GOT3 (cell line): ENCODE measurements at places on chromosomes 4 and X.
A peak's percentile ranks its signal among the peaks of the same experiment; 100 is the strongest.

DNA sequence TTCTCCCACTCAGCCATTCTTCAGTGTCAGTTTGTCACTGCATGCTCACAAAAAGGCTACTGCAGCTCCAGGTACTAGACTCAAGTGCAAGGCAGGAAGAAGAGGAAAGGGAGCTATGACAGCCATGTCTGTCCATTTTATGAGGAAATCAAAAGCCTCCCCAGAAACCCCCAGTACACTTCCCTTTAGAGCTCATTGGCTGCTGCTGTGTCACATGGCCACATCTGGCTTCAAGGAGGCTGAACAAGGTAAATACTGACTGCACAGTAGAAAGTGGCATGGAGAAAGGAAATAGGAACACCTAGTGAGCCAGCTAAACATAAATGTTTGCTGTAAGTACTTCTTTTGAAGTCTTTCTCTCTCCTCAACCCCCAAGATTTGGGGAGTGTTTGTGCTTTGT lies 67.2 kb upstream of the FRAS1 start:
- DNase-seq, result no peak

- no peak for DNase-seq
These were observed 13.9 kb upstream of the ETDC start for GRCh38 chrX:135295238-135295943.

- DNase-seq, result no peak
These were observed 8.3 kb downstream of the FGFR3 start for GRCh38 chr4:1801286-1801958.

GRCh38 chr4:3037957-3038461 lies 36.3 kb downstream of the HTT-AS start:
- no peak for DNase-seq

DNA sequence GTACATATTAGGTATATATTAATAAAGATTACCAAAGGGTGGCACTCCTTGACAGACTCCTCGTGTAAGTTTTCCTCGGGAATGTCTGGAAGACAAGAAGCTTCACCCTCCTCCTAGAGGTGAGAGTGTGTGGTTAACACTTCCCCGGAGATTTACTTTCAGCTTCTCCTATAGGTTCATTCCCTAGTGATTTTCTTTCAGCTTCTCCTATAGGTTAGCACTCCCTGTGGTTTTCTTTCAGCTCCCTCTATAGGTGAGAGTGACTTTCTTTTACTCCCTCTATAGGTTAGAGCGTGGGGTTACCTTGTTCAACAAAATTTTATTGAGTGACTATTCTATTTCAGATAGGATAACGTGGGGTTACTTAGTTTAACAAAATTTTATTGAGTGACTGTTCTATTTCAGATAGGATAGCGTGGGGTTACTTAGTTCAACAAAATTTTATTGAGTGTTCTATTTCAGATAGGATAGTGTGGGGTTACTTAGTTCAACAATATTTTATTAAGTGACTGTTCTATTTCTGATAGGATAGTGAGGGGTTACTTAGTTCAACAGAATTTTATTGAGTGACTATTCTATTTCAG lies 106.0 kb upstream of the PLAC1 start:
- no peak for DNase-seq

DNA sequence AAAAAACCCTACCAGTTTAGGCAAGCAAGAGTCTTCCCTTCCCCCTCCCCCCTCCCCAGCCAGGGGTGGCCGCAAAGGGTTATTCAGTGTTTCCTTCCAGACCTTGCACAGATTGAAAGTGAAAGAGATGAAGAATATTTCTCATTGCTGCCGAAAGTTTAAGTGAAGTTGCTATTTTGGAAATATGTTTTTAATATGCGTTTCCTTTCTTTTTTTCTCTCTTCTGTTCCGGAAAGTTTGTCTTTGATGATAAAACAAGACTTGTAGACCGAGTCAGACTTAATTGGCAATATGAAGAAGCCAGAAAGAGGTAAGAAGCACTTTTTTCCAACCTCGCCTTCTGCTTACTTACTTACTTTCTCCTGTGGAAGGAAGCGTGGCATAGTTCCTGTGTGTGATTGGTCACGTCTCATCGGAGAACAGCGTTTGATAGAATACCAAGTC lies 58.5 kb upstream of the CLCN4 start:
- no peak for DNase-seq

GRCh38 chr4:56762484-56763250 lies 58.8 kb downstream of the SPINK2 start:
- DNase-seq, result no peak

DNA sequence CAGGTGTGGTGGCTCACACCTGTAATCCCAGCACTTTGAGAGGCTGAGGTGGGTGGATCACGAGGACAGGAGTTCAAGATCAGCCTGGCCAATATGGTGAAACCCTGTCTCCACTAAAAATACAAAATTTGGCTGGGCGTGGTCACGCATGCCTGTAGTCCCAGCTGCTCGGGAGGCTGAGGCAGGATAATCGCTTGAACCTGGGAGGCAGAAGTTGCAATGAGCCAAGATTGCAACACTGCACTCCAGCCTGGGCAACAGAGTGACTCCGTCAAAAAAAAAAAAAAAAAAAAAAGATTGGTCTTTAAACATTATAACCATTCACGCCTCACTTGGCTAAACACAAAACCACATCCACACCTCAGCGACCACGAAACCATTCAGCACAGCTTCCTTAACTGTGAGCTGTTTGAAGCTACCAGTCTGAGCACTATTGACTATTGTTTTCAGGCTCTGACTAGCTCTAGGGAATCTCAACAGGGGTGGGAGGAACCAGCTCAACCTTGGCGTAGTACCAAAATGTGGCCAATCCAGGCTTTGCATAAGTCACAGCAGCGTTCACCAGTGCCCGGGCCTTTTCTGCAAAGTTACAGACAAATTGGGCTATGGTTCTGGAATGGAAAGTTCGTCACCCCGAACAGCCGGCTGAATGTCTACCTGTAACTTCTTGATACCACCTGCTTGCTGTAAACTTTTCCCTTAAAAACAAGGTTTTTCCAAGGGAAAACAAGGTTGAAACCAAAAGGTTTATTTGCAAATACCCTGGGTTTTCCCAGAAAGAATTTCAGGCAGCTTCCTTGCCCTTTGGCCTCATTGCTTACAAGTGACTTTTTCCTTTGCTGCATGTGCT lies 73.6 kb upstream of the DHX15 start:
- DNase-seq, result peak; percentile 12

DNA sequence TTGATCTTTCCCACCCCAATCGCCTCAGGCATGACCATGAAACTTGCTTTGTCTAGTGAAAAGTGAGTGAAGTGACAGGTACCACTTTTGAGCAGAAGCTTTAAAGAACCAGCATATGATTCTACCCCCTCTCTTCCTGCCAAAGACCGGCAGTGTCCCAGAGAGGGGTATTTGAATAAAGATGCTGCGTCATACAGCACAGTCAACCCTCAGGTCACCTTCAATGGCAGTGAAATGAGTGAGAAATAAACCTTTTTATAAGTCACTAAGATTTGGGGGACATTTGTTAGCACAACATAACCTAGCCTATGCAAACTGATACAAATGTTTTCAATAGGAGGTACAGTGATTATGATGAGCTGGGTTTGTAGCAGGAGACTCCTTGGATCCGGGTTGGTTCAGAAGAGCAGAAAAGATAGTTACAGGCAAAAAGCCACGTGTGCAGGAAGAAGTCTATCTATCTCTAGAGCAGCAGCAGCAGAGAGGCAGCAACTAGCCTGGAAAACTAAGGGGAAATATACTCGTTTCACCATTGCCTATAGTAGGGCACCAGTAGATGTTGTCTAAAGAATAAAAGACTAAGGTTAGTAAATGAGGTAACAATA lies 30.3 kb upstream of the SPRY1 start:
- no peak for DNase-seq

GRCh38 chrX:133365871-133366611 lies 49.2 kb downstream of the GPC4 start:
- no peak for DNase-seq

GRCh38 chr4:18419780-18420179 lies 398.2 kb upstream of the LCORL start:
- DNase-seq, result no peak

- DNase-seq, result no peak
These were observed 53.9 kb upstream of the ADRA2C start for GRCh38 chr4:3712112-3712805.

DNA sequence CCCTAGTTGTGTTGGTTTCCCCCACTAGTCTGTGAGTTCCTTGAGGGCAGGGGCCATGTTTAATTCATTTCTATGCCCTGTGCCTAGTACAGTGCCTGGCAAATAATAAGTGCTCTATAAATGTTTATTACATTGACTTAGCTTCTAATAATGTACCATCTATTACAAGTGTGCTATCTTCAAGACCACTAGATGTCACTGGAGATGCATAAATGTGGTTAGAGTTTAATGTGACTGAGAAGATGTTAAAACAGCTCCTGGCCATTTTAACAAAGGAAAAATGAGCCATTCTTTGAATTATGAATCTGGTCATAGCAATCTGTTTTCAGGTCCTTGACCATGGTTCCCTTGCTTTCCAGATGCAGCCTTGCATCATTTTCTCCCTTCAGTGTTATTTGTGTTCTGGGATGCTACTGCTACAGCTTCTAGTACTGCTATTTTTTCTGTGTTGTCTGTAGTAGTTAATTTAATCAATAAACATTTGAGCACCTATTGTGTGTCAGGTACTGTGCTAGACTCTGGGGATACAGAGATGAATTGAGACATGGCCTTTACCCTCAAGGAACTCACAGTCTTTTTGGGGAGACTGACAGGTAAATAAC lies 43.2 kb downstream of the SLC9A6 start:
- DNase-seq, result no peak

DNA sequence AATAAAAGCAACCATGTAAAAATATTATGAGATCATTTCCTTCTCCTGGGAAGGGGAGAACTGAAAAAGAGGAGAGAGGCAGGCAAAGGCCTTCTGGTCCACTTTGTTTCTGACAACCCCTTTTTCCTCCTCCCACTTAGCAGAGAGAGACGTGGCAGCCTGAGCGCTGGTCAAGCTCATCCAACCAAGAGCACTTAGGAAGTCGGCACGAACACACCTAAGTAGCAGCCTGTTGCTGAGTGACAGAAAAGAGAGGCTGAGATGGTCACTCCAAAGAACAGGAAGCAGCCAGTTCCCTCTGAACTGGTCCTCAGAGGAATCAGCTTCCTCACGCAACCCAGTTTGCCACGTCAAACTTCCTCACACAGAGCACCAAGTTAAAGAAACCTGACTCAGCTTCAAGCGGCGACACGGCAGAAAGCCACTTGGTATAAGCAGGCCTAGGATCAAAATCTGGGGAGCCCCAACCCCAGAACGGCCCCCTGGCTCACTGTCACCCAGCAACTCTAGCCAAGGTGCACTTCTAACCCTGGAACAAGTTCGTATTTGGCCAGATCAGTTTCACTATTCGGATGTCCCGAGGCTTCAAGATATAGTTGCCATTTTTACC lies 861 bp downstream of the SEC24D start:
- peak; percentile 31 for DNase-seq

DNA sequence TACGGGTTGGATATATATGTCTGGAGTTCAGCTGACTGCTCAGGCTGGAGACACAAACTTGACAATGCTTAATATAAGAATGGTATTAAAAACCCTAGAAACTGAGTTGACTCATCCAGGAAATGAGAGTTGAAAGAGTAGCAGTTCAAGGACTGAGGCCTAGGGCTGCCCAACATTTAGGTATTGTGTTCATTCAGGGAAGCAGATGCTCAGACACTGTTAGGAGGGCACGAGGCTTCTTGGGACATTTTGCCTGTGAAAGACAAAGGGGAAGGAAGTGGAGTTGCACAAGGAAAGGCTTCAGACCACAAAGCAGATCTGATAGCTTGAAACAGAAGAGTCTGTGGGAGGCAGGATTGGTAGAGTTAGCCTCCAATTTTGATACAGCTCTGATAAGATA lies 52.0 kb upstream of the HS3ST1 start:
- no peak for DNase-seq
